GM04503 (cell line): ENCODE measurements at places on chromosomes 3 and 15.

DNA sequence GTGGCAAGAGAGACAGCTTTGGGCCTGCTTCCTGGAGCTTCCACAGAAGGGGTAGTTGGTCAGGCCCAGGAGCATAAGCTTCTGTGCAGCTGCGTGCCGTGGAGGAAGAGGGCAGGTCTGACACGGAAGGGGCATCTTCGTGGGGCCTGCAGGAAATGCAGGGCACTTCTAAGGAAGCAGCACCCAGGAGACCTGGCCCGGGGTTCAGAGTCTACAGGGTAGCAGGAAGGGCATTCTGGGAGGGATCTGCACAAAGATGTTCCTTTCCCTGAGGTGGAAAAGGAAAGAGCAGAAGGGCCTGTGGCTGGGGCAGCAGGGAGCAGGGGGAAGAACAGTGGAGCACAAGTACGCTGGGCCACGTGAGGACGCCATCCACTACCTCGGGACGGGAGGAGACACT is 85.1 kb downstream of the DNAJB8 start:
- no peak for DNase-seq

GRCh38 chr3:61015408-61015807 is 235.8 kb downstream of the FHIT start:
- DNase-seq: no peak

GRCh38 chr3:111594205-111594604 is 941 bp downstream of the ZBED2 start:
- peak; percentile 42 for DNase-seq

DNA sequence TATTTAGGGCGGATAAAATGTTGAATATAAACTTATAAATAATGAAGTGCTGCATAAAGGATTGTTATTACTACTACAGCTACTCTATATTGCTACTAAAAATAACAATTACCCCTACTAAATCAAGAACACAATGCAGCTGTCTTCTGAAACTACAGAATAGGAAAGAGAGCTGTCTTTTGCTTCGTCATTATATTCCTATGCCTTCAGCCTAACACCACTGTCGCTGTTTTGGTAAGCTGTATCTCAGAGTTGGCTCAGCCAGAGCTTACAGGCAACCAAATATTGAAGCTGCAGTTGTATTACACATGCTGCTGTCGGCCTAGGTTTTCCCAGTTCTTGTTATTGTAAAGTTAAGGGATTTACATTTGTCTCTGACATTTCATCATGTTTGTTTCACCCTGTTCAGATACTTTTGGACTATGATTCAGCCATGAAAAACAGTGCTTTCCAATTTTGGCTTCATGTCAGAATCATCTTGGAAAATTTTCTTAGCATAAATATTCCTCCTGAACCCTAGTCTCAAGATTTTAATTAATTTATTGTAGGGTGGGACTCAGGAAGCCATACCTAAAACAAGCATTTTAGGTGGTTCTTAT is 31.3 kb upstream of the LPP start:
- DNase-seq: no peak

DNA sequence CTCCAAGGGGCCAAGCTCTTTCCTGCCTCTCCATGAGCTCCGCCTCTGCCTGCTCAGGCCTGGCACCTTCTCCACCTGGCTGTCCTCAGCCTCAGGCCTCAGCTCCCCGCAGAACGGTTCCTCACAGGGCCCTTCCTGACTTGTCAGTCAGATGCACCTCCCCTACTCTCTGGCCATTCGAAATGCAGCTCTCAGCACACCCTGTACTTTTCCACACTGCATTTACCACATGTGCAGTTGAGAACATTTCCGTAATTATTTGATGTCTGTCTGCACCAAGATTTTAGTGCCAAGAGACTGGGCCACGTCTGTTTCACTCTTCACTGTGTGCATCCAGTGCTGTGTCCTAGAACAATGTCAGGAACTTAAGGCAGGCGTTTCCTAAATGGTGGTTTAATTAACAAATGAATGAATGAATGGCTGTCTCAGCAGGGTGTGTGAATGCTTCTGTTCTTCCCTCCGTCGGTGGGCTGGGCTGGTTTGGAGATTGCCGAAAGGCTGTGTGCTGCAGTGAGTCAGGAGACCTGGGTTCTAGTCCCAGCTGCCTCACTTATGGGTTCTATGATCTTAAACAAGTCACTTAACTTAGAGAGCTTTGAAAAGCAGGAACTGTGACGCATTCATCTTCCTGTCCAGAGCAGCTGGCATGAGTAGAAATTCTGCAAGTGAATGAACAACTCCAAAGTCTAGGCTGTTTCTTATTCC is 5.4 kb downstream of the MUC4 start:
- DNase-seq: no peak

DNA sequence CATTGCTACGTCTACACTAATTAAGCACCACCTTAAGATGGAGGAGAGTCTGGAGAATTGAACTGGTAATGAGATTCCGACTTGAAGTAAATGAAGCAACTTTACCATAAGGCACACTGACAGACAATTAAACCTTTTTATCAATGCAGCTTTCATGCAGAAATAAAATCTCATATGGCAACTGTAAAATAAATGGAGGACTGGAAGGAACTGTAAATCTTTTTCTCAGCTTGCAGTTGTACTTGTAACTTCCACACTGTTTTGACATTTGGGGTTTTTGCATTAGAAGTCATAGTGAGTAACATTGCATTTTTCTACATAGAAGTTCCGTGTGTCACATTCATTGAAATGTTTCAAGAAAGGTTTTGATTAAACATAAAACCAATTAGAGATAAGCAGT is 705.3 kb downstream of the NLGN1 start:
- no peak for DNase-seq

- DNase-seq: no peak
Measured at GRCh38 chr15:88071141-88071540, 185.4 kb downstream of the NTRK3 start.

DNA sequence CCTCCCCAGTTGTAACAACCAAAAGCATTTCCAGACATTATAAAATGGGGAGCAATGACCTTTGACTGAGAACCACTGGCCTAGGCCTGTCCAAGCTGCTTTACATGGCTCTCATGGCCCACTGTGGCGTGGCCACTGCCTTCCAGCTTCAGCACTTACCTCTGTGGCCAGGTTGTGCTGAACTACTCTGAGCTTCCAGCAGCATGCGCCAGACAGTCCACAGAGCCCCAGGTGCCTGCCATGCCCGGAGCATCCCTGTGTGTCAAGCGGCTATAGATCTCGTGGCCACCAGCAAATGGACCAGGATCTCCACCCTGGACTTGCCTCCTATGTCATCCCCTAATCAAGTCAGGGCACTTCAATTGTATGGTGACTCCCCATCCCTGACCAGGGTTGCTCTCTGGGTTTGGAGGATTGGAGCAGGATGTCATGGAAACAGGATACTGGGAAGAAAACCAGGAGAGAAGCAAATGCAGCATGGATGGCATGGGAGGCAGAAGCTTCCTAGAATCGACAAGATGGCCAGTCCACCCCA is 199.7 kb downstream of the UACA start:
- no peak for DNase-seq

DNA sequence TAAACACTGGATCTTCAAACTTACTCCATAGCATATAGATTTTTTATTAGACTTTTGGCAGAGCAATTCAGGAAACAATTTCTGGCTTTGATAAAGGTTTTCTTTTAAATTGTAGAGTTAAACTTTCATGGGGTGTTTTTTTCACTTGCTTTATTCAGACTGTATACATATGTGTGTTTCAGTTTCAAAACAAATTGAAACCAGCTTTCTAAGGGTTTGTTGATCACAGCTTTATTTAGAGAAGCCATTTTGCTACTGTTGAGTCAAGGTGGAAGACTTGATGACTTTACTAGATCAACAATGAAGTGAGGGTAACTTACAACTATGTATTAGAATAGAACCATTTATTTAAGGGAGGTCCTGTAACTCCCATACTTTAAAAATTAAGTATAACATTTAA is 6.2 kb downstream of the UBE2E1 start:
- DNase-seq: no peak

GRCh38 chr3:69214241-69214640 is 91.8 kb upstream of the LMOD3 start:
- no peak for DNase-seq
